Thymus (tissue), 14 donors: ENCODE measurements at places on chromosomes 3 and 15. TPM values are rescaled to one million over a fixed set of nuclear protein-coding genes. Genes with fewer than 3 reads are reported as not detected.

PROS1 gene
- total RNA-seq, result 2.7 TPM

- no peaks in the 10 kb centered on the region for H3K36me3 ChIP-seq
- no peak overlapping the region for H3K27ac ChIP-seq
- H3K27me3 ChIP-seq, result no peaks in the 10 kb centered on the region
- H3K4me1 ChIP-seq, result peaks cover 32% of the 10 kb centered on the region
- H3K4me3 ChIP-seq, result no peak overlapping the region
Measured at GRCh38 chr3:39272191-39272590, 7.6 kb downstream of the CX3CR1 start.

- DNase-seq, result no peak
- H3K27me3 ChIP-seq, result no peaks in the 10 kb centered on the region
- H3K36me3 ChIP-seq, result peaks cover 4% of the 10 kb centered on the region
- no peak overlapping the region for H3K27ac ChIP-seq
Measured at GRCh38 chr3:129645286-129645685, 38.8 kb upstream of the PLXND1 start.

GOLGA8Q gene
- 0.42 TPM for total RNA-seq

DNA sequence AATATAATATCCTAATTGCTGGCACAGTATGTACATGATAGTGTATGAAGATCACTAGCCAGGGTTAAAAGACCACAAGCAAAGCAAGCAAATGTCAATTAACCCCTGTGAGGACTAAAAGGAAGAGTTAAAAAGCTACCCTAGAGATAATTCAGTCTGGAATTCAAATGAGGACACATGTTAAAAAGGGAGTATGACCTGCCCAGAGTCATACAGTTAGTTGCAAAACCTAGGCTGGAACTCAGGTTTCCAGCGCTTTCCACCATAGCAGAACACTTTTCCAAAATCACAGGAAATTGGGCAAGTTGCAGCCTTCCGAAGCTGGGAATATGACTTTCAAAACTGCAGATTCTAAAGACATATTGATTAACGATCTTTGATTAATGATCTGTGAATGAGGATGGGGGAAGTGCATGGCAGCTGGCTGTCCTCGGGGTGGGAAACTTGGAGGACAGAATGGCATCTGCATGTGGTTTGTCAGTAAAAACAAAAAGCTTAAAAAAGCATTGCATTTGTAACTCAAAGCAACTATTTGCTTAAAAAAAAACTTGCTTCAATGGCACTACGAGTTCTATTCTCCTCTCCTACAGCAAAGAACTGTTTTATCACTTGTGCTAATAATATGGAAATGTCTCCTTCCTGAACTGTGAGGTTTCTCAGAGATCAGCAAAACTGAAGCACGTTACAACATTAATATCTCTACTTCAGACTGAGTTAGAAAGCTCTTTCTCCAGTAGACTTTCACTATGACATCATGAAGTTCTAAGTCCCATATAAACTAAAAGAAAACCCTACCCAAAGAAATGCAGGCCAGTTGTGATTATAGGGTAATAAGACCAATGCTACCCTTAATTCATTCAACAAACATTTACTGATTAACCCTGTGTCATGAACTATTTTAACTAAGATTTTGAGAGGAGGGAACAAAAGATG, 46.2 kb downstream of the IGSF11 start:
- H3K4me1 ChIP-seq, result no peaks in the 10 kb centered on the region
- H3K36me3 ChIP-seq, result no peaks in the 10 kb centered on the region
- H3K27me3 ChIP-seq, result no peaks in the 10 kb centered on the region
- no peak for DNase-seq
- H3K27ac ChIP-seq, result no peak overlapping the region
- H3K4me3 ChIP-seq, result no peak overlapping the region
